ENCODE measurements at places on chromosomes 7 and 10.

- peak; percentile 42 for DNase-seq
Measured at GRCh38 chr7:106793015-106793975, 71.8 kb upstream of the PIK3CG start.

DNA sequence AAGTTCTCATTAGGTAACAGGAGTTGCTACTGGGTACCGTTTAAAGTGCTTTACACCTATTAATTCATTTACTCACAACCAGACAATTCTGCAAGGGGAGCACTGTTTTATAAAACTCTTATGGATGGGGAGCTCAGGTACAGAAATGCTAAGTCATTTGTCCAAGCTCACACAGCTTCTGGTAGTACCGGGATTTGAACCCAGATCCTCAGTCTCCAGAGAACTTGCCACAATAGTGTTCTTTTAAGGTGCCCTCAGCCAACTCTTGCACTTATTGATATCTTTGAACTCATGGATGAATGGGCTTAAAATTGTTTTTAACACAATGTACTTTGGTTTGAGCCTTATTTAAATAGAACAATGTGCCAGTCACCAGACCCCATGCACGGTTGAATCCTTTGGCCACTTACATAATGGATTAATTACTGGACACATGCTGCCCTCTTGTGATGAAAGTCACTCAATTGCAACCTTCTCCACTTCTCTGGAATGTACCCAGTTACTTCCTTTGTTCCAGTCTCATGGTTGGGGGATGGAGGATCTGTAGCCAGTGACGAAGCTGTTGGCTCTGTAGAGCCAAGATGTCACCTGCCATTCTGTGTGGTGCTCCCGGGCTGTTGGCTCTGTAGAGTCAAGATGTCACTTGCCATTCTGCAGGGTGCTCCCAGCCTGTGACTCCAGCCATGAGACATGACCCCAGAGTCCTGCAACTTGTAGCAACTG is 65.6 kb downstream of the NOD1 start:
- DNase-seq, result peak; percentile 8

- peak; percentile 3 for DNase-seq
Measured at GRCh38 chr10:112332509-112333228, 41.2 kb upstream of the ACSL5 start.

GRCh38 chr10:78375854-78376785 is 342.5 kb downstream of the RPS24 start:
- no peak for DNase-seq

DNA sequence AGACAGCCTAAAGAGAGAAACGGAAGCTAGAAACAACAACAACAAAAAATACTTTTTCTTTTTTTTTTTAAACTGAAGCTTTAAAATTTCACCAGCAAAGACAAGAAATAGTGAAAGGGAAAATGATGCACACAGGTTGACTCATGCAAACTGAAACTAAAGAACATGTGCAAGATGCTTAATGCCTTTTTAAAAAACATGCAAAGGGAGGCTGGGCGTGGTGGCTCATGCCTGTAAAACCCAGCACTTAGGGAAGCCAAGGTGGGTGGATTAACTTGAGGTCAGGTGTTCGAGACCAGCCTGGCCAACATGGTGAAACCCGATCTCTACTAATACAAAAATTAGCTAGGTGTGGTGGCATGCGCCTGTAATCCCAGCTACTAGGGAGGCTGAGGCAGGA is 15.1 kb upstream of the CUBN start:
- no peak for DNase-seq
